ENCODE measurements at places on chromosomes 2 and 18. TPM values are rescaled to one million over a fixed set of nuclear protein-coding genes. Genes with fewer than 3 reads are reported as not detected.

CDK5R2 gene
- total RNA-seq, result not detected

TIGD1 gene
- total RNA-seq, result 23.7 TPM

STARD6 gene
- not detected for total RNA-seq

AGXT gene
- not detected for total RNA-seq

CPO gene
- 0.21 TPM for total RNA-seq

GCG gene
- not detected for total RNA-seq

ATP6V1C2 gene
- total RNA-seq, result not detected

CIB4 gene
- not detected for total RNA-seq

FSHR gene
- not detected for total RNA-seq

IL36B gene
- not detected for total RNA-seq

TCF4 gene
- total RNA-seq, result 27.5 TPM

ZNF804A gene
- 0.73 TPM for total RNA-seq

RGPD3 gene
- 1.5 TPM for total RNA-seq

MLPH gene
- total RNA-seq, result not detected

CDH7 gene
- not detected for total RNA-seq

CEBPZ gene
- 78.4 TPM for total RNA-seq

LRATD1 gene
- under 0.01 TPM for total RNA-seq

GRHL1 gene
- total RNA-seq, result 3.9 TPM
